B cell (primary cell): ENCODE measurements at places on chromosomes 7 and 10. TPM values are rescaled to one million over a fixed set of nuclear protein-coding genes. Genes with fewer than 3 reads are reported as not detected.

Gene MSRB2
- 3.0 and 3.5 TPM in 2 replicates for total RNA-seq

Gene C7orf57
- not detected in 2 replicates for total RNA-seq

Gene ASZ1
- not detected in 2 replicates for total RNA-seq

Gene TAS2R41
- not detected in 2 replicates for total RNA-seq

Gene ZNF853
- 5.2 and 6.3 TPM in 2 replicates for total RNA-seq

Gene TMEM26
- not detected in 2 replicates for total RNA-seq

Gene KNDC1
- total RNA-seq, result 0.17 TPM in 1 of 2 replicates, not detected in the other

Gene OR2A5
- not detected in 2 replicates for total RNA-seq

Gene GPR85
- total RNA-seq, result not detected in 2 replicates

Gene MCM10
- total RNA-seq, result 0.15 and 0.42 TPM in 2 replicates

Gene PLPP4
- total RNA-seq, result not detected in 2 replicates

Gene GIMAP6
- total RNA-seq, result 0.22 and 0.39 TPM in 2 replicates

Gene SVOPL
- not detected in 2 replicates for total RNA-seq

Gene CCDC7
- 23.5 and 26.6 TPM in 2 replicates for total RNA-seq

Gene SUPV3L1
- 37.1 and 40.4 TPM in 2 replicates for total RNA-seq

Gene TAS2R5
- 3.6 and 6.5 TPM in 2 replicates for total RNA-seq

Gene FAM180A
- not detected in 2 replicates for total RNA-seq

Gene DPYSL4
- total RNA-seq, result 0.22 TPM in 1 of 2 replicates, not detected in the other

Gene MAP3K8
- 97.0 and 104 TPM in 2 replicates for total RNA-seq

Gene EBF3
- total RNA-seq, result 0.07 TPM in 1 of 2 replicates, not detected in the other

Gene GCK
- total RNA-seq, result 0.22 and 0.87 TPM in 2 replicates

Gene CADPS2
- total RNA-seq, result not detected in 2 replicates

Gene TMEM229A
- not detected in 2 replicates for total RNA-seq

Gene BICC1
- total RNA-seq, result not detected in 2 replicates

Gene HOXA6
- 0.49 TPM in 1 of 2 replicates, not detected in the other for total RNA-seq

Gene MYO3A
- total RNA-seq, result 1.4 and 1.7 TPM in 2 replicates

Gene PNLIPRP2
- not detected in 2 replicates for total RNA-seq

Gene AKR1C8
- not detected in 2 replicates for total RNA-seq

Gene RABGEF1
- total RNA-seq, result 27.9 and 29.2 TPM in 2 replicates

Gene SPDYE6
- not detected in 2 replicates for total RNA-seq

Gene ZNF783
- total RNA-seq, result 43.8 and 44.8 TPM in 2 replicates

Gene ETV1
- total RNA-seq, result not detected in 2 replicates

Gene KAZALD1
- 0.34 and 0.51 TPM in 2 replicates for total RNA-seq

Gene TRIM24
- total RNA-seq, result 16.5 and 18.7 TPM in 2 replicates

Gene MGMT
- total RNA-seq, result 84.5 and 87.7 TPM in 2 replicates

Gene GIMAP7
- 0.30 and 0.41 TPM in 2 replicates for total RNA-seq

Gene HEPACAM2
- total RNA-seq, result not detected in 2 replicates

Gene STEAP1
- 0.32 TPM in 1 of 2 replicates, not detected in the other for total RNA-seq

Gene WDFY4
- 560 and 570 TPM in 2 replicates for total RNA-seq

Gene CHCHD3
- 38.4 and 40.8 TPM in 2 replicates for total RNA-seq

Gene ANK3
- 21.6 TPM in 2 replicates for total RNA-seq

Gene NUTM2B
- 0.80 and 1.3 TPM in 2 replicates for total RNA-seq

Gene AQP1
- total RNA-seq, result 0.10 TPM in 1 of 2 replicates, not detected in the other

Gene RPEL1
- total RNA-seq, result not detected in 2 replicates

Gene PLAU
- total RNA-seq, result not detected in 2 replicates

Gene PDSS1
- total RNA-seq, result 3.6 and 4.3 TPM in 2 replicates

Gene ATRNL1
- 1.7 and 2.2 TPM in 2 replicates for total RNA-seq

Gene BAG3
- 3.9 and 4.2 TPM in 2 replicates for total RNA-seq

Gene CALHM1
- 0.34 and 0.41 TPM in 2 replicates for total RNA-seq

Gene TFPI2
- total RNA-seq, result 0.12 and 0.96 TPM in 2 replicates

Gene ITPRID1
- not detected in 2 replicates for total RNA-seq

Gene SYCE1
- not detected in 2 replicates for total RNA-seq
